ENCODE measurements at places on chromosomes 3 and 15. TPM values are rescaled to one million over a fixed set of nuclear protein-coding genes. Genes with fewer than 3 reads are reported as not detected.

BFSP2 gene
- not detected for total RNA-seq

LMAN1L gene
- not detected for total RNA-seq

MME gene
- 13.9 TPM for total RNA-seq

P2RY1 gene
- 0.67 TPM for total RNA-seq

HTR3E gene
- total RNA-seq, result not detected

UROC1 gene
- not detected for total RNA-seq

GRCh38 chr3:56700151-56700550 lies 17.1 kb upstream of the TASOR start:
- peaks cover 24% of the 10 kb centered on the region for H3K27me3 ChIP-seq
- H3K36me3 ChIP-seq, result no peaks in the 10 kb centered on the region
- no peaks in the 10 kb centered on the region for H3K4me1 ChIP-seq
- no peak for DNase-seq
- no peak overlapping the region for H3K27ac ChIP-seq

GRCh38 chr3:143590660-143591059 lies 257.6 kb downstream of the SLC9A9 start:
- no peaks in the 10 kb centered on the region for H3K27me3 ChIP-seq
- DNase-seq, result no peak
- H3K4me3 ChIP-seq, result no peak overlapping the region
- H3K4me1 ChIP-seq, result peaks cover 3% of the 10 kb centered on the region

DNA sequence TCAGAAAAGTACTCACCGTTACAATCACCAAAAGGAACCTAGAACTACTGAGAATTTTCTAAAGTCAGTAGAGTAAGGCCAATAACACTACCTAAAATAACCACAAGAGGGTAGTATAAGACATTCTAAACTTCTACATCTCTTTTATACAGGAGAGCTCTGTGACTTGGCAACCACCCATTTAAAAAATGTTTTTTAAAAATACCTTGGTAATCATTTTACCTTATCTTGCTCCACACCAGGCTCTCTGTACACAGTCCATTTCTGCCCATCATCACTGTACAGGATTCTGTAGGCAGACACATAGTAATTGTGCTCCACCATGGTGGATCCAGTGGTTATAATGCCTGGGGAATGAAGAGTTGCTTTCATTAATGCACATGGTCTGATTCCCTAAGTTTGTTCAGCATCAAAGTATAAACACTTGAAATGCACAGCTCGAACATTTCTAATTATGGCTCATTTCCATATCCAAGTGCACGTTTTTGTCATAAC lies 54.5 kb downstream of the ST3GAL6 start:
- H3K27ac ChIP-seq, result no peak overlapping the region
- no peaks in the 10 kb centered on the region for H3K27me3 ChIP-seq
- H3K4me1 ChIP-seq, result peaks cover 18% of the 10 kb centered on the region
- H3K36me3 ChIP-seq, result peaks cover 39% of the 10 kb centered on the region
- no peak overlapping the region for H3K4me3 ChIP-seq
- DNase-seq, result no peak

GRCh38 chr3:4935347-4935746 lies 43.9 kb upstream of the BHLHE40 start:
- H3K27ac ChIP-seq, result no peak overlapping the region
- H3K36me3 ChIP-seq, result no peaks in the 10 kb centered on the region
- no peak overlapping the region for H3K4me3 ChIP-seq
- H3K27me3 ChIP-seq, result no peaks in the 10 kb centered on the region

- peaks cover 14% of the 10 kb centered on the region for H3K4me1 ChIP-seq
- DNase-seq, result no peak
- no peaks in the 10 kb centered on the region for H3K36me3 ChIP-seq
- no peak overlapping the region for H3K27ac ChIP-seq
- no peaks in the 10 kb centered on the region for H3K27me3 ChIP-seq
These were observed 470.1 kb upstream of the ALCAM start for GRCh38 chr3:104896624-104897023.

DNA sequence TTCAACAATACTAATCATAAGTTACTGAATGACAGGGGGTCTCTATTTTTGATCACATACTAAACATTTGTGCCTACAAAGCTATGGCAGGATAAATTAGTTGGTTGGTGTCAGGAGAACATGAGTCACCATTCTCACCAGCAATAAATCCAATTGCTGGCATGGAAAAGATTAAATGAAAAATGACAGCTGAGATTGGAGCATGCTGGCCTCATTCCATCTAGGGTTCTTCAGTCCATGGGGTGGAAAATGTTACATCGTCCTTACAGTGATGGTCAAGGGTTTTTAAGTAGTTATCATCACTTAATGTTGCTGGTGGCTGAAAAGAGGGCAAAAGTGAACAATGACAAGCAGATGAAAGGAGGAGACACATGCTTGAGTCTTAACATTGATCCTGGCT lies 180.1 kb upstream of the BCL6 start:
- no peak for DNase-seq
- no peak overlapping the region for H3K27ac ChIP-seq
- H3K36me3 ChIP-seq, result peaks cover 4% of the 10 kb centered on the region
- H3K4me1 ChIP-seq, result peaks cover 12% of the 10 kb centered on the region
- no peaks in the 10 kb centered on the region for H3K27me3 ChIP-seq

DNA sequence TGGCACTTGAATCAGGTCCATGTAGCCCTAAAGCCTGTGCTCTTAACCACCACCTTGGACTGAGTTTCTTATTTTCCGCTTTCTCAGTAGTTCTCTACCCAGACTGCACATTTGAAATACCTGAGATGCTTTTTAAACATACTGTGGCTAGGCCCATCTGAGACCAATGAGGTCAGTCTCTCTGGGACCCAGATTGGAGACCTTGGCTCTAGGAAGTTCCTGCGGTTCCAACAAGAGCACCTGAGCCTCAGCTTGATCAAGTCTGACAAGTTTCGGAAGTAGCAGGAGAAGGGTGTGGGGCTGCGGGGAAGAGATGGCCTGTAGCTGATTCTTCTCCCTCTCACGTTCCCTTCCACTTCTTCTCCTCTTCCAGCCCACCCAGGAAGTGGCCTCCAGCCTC lies 11.5 kb upstream of the TSEN2 start:
- H3K4me1 ChIP-seq, result peaks cover 23% of the 10 kb centered on the region
- no peak overlapping the region for H3K27ac ChIP-seq
- no peaks in the 10 kb centered on the region for H3K27me3 ChIP-seq
- no peak overlapping the region for H3K4me3 ChIP-seq
- H3K36me3 ChIP-seq, result no peaks in the 10 kb centered on the region
- DNase-seq, result no peak

DNA sequence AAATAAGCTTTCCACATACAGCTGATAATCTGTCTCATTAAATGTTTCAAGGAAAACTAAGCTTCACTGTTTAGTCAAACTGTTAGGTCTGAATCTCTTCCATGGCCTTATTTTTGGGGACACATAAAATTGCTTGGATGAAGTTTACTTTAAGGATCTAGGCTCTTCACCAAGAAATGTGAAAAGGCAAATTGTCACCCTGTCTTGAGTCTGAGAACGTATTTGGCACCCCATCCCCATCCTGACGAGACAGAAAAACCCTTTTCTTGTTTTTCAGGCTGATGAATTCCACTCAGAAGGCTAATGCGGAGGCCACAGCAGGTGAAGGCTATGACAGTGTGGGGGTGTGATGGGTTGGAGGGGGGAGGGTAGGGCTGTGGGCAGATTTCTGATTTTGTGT lies 226.6 kb downstream of the GREM1 start:
- H3K4me1 ChIP-seq, result peaks cover 9% of the 10 kb centered on the region
- H3K27ac ChIP-seq, result no peak overlapping the region
- DNase-seq, result no peak
- H3K36me3 ChIP-seq, result peaks cover 1% of the 10 kb centered on the region

- H3K4me3 ChIP-seq, result peak overlapping the region; percentile 73
- DNase-seq, result no peak
- no peak overlapping the region for H3K27ac ChIP-seq
These were observed 4.3 kb downstream of the PTH1R start for GRCh38 chr3:46881596-46882376.

DNA sequence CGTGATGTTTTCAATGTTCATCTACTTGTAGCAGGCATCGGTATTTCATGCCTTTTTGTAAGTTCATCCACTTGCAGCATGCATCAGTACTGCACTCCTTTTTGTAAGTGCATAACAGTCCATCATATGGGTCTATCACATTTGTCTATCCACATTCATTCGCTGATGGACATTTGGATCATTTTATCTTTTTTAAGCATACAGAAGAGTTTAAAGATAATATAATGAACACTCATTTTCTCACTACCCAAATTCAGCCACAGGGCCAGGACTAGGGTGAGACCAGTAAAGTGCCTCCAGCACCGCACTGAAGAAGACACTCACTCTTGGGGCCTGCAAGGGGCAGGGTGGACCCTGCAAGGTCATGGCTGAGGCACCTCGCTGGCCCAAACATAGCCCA lies 309.6 kb downstream of the UACA start:
- H3K4me1 ChIP-seq, result no peaks in the 10 kb centered on the region
- H3K36me3 ChIP-seq, result no peaks in the 10 kb centered on the region
- DNase-seq, result no peak
- H3K27ac ChIP-seq, result no peak overlapping the region
- H3K27me3 ChIP-seq, result peaks cover 69% of the 10 kb centered on the region

DNA sequence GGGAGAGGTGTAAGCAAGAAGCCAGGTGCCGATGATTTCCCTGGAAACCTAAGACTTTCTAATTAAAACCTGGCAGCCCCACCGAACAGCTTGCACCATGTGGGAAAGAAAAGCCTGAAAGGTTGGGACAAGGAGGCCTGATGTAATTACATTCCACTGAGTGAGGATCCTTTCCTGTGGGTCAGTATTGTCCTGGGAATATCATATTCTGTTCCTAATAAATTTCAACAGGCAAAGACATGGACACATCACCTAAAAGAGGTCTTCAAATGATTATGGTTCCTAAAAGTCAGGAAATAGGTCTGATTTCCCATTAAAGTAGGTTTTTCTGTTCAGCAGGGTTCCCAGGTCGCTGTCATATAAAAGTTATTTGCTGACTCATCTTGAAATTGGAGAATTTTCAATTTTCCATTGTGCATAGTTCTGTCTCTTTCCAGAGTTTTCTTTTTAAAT lies 58.5 kb downstream of the DUT start:
- H3K27me3 ChIP-seq, result no peaks in the 10 kb centered on the region
- DNase-seq, result no peak

GRCh38 chr3:139326131-139326530 lies 17.7 kb upstream of the MRPS22 start:
- no peak overlapping the region for H3K4me3 ChIP-seq
- DNase-seq, result peak; percentile 65
- no peaks in the 10 kb centered on the region for H3K36me3 ChIP-seq
- no peaks in the 10 kb centered on the region for H3K4me1 ChIP-seq

- no peak overlapping the region for H3K27ac ChIP-seq
- H3K36me3 ChIP-seq, result peaks cover 52% of the 10 kb centered on the region
- DNase-seq, result no peak
- peaks cover 18% of the 10 kb centered on the region for H3K4me1 ChIP-seq
- H3K27me3 ChIP-seq, result no peaks in the 10 kb centered on the region
- no peak overlapping the region for H3K4me3 ChIP-seq
These were observed 59.7 kb downstream of the GRIP2 start for GRCh38 chr3:14480207-14481017.

DNA sequence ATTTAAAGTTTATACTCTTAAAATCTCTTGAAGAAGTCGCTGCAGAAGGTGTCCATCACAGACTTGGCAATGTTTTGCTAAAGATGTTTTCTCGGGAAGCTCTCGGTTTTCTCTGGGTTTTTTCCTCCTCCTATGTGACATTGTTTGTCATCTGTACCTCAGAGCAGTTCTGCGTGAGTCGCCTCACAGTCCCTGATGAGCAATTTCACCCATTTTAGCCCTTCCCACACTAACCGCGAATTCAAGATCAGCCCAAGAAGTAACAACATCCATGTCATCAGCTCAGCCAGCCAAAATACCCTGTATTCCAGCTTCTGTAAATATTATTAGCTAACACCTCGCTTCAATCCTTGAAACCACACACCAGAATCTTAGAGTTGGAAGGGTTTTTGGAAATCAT lies 224.3 kb upstream of the SETMAR start:
- no peak overlapping the region for H3K27ac ChIP-seq
- no peaks in the 10 kb centered on the region for H3K36me3 ChIP-seq
- no peak overlapping the region for H3K4me3 ChIP-seq
- H3K4me1 ChIP-seq, result no peaks in the 10 kb centered on the region
- H3K27me3 ChIP-seq, result no peaks in the 10 kb centered on the region
- no peak for DNase-seq

DNA sequence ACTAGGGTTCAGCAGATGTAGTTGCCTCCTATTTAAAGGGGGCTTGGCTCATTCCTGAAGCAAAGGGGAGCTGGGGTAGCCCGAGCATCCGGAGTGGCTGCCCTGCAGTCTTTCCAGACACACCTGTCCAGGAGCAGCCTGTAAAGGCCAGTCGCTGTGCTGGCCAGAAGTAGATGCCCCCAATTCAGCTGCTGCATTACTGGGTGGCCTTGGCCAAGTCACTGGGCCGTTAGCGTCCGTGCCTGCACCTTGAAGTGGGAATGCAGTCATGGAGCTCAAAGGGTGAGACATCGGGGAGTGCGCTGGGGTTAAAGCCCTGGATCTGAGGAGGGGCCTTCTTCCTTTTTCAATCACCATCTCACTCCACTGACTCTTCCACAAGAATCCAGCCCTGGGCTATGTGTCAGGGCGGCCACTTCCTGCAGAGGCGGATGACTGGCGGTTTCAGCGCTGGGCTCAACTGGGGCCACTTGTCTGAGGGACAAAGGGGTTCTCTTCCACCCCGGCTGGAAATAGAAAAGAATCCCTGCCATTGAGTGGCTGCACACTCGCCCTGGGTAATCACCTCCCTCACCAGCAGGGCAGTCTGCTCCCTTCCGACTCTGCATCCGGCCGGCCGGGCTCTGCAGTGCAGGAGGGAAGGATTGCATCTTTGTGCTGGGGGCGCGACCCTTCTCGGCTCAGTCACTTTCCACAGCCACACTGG lies 11.8 kb downstream of the ALDH1A3 start:
- H3K4me3 ChIP-seq, result no peak overlapping the region
- peaks cover 18% of the 10 kb centered on the region for H3K4me1 ChIP-seq
- H3K27me3 ChIP-seq, result no peaks in the 10 kb centered on the region
- no peaks in the 10 kb centered on the region for H3K36me3 ChIP-seq
- no peak for DNase-seq

DNA sequence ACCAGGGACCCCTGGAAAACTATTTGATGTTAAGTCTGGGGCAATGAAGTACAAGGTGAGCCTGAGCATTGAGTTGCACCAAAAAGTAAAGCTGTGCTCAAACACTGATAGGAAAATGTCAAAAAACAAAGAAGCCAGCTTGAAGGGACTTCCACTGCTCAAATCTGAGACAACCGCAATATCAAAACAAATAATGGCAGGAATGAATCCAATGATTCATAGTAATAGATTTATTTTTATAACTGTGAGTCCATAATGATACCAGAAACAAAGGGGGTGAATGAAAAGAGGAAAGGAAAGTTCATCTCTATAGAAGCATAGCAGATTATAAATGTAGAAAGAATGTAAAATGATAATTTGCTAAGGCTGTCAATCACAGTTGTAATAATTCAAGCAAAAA lies 237.3 kb upstream of the ZBTB20 start:
- no peak overlapping the region for H3K4me3 ChIP-seq
- H3K4me1 ChIP-seq, result peaks cover 46% of the 10 kb centered on the region
- H3K36me3 ChIP-seq, result no peaks in the 10 kb centered on the region
- no peaks in the 10 kb centered on the region for H3K27me3 ChIP-seq

GRCh38 chr3:150302246-150302645 lies 105.9 kb upstream of the TSC22D2 start:
- peaks cover 29% of the 10 kb centered on the region for H3K4me1 ChIP-seq
- no peak overlapping the region for H3K4me3 ChIP-seq
- H3K27me3 ChIP-seq, result no peaks in the 10 kb centered on the region

- peaks cover 24% of the 10 kb centered on the region for H3K27me3 ChIP-seq
- DNase-seq, result no peak
- H3K27ac ChIP-seq, result no peak overlapping the region
- peaks cover 35% of the 10 kb centered on the region for H3K4me1 ChIP-seq
- H3K4me3 ChIP-seq, result no peak overlapping the region
These were observed 9.6 kb downstream of the KBTBD13 start for GRCh38 chr15:65085990-65086679.

All from osteocyte (in vitro differentiated cells).